H9 (cell line): ENCODE measurements at places on chromosomes 3 and 15. TPM values are rescaled to one million over a fixed set of nuclear protein-coding genes. Genes with fewer than 3 reads are reported as not detected.

DAZL gene
- total RNA-seq = 21.2 and 21.7 TPM in 2 replicates

XIRP1 gene
- total RNA-seq = not detected in 2 replicates

CACNA2D3 gene
- 3.0 and 3.2 TPM in 2 replicates for total RNA-seq

OXTR gene
- total RNA-seq = 1.5 and 1.7 TPM in 2 replicates

PAQR9 gene
- 2.3 and 3.2 TPM in 2 replicates for total RNA-seq

- no peak for DNase-seq
Observed at GRCh38 chr3:141425523-141426233, 57.4 kb downstream of the ZBTB38 start.

- DNase-seq = no peak
Observed at GRCh38 chr3:33962396-33962795, 164.0 kb downstream of the PDCD6IP start.

DNA sequence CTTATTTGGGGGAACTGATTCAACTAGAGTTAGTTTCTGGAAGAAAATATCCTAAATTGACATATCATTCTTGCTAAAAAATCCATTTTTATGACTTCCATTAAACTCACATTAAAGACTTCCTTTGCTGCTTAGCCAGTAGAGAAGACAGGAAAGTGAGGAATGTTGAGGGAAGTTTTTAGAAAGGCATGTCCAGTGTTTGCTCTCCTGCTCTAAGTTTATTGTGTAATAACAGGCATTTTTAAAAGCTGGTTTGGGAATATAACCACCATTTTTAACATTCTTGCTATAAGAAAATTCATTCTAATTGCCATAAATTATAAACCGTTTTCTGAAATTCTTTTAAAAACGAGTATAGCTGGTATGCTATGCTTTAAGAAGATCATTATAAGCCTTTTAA, 428.0 kb downstream of the RAP2B start:
- no peak for DNase-seq
